ENCODE measurements at places on chromosomes 16 and 17.

DNA sequence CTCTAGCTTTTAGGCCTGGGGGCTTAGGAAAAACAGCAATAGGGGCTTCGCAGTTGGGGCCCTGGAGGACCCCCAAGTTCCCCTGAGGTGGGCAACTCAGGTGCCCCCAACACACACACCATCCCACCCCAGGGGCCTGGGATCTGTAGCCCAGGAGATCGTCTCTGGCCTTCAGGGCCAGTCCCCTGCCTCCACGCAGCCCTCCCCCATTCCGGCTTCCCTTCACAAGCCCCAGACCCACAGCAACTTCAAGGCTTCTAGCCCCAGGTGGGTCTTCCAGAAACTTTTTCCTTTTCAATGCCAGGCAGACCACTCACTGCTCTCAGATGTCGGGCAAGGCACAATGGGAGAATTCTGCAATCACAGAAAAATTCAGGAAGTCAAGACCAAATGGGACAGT lies 79.4 kb downstream of the C16orf78 start:
- no peak for DNase-seq

DNA sequence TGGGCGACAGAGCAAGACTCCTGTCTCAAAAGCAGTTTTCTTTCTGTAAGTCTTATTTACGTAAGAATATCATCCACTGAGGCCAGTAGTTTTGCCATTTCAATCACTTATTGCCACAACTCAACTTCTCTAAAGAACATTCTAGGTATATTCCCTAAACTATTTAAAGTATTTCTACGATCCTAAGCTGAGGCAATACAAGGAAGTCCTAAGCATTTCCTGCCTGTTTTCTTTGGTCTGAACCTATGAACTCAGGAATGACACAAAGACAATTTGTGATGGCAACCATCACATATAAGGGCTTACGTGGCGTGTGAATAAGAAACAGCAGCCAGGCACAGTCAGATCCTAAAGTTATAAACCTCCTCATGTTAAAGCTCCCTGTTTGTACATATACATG lies 14.2 kb downstream of the USP36 start:
- DNase-seq = no peak

DNA sequence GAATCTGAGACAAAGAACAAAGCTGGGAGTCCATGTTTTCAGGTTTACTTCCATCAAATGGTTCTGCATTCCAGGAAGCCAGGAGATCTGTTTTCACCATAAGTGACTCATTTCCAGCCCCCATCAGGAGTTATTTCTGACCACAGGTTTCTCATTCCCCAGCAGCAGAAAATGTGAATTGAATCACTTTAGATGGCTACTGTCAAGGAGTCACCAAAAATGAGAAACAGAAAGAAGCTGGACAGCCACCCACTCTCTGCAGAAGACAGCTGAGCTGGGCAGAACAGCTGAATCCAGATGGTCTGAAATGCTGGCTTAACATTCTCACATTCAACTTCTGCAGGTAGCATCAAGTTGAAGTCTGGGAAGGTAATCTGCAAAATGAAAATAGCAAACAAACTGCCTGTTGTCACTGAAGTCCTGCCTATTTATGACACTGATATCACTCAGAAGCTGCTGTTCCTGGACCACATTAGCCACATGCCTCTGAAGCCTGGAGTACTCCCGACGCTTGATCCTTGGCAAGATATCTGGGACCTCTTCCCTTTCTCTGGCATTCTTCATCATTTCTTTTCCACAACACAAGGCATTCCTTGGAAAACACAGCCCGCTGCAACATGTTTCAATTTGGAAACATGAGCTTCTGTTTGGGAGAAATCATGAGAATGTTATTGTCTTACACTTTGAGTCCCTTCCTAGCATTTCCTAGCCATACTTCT lies 15.3 kb downstream of the CCL11 start:
- peak; percentile 43 for DNase-seq

DNA sequence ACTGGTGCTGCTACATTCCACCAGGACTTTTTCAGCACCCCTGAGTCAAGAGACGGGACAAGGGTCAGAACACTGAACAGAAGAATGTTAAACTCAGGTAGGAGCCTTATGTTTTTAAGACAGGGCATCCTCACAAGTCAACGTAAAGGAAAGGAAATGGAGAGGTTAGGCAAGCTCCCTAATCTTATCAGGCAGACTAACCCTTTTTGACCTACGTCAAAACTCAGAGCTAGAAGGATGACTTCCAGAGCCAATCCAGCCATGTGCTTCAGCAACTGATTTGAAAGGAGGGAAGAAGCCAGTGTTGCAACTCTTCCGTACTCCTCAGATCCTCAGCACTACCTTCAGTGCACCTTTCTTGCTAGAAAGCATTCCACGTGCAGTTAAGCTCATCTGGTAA lies 46.8 kb downstream of the REXO5 start:
- no peak for DNase-seq

DNA sequence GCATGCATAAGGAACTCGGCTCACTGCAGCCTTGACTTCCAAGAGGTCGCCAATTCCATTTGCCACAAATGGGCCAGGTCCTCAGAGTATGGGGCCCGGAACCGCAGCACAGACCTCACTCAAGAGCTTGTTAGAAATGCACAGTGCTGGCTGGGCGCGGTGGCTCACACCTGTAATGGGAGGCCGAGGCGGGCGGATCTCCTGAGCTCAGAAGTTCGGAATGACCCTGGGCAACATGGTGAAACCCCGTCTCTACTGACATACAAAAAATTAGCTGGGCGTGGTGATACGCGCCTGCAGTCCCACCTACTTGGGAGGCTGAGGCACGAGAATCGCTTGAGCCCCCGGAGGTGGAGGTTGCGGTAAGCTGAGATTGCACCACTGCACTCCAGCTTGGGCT lies 19.6 kb upstream of the N4BP1 start:
- DNase-seq = peak; percentile 18

DNA sequence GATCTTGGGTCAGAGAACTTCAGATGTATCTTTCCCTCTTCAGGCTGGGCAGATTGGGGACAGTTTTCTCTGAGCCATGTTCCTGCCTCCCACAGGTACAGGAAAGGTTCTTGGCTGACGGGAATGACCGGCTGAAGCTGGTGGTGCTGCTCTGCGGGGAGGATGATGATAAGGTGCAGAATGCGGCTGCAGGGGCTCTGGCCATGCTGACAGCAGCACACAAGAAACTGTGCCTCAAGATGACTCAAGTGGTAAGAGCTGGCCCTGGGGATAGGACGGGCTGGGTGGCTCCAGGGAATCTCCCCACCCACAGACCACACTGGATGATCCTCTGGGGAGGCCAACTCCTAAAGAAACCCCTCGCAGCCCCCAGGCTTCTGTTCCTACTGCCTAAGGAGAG lies 10.9 kb downstream of the SLC35G3 start:
- no peak for DNase-seq

DNA sequence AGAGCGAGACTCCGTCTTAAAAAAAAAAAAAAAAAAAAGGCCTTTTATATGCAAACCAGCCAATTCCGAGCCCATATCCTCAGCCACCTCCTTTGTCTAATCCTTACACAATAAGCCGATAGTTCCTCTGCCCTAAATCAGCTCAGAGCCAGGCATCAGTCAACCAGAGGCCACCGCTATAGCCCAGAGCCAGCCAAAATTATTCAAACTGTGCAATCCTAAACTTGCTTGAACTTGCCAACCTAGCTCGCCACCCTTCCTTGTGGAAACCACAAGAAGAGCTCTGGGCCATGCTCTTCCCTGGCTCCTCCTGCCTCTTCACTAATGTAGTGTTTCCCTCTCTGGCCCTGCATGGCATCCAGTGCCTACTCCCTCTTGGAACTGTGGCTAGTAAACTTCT lies 17.7 kb downstream of the ITGAL start:
- DNase-seq = no peak

DNA sequence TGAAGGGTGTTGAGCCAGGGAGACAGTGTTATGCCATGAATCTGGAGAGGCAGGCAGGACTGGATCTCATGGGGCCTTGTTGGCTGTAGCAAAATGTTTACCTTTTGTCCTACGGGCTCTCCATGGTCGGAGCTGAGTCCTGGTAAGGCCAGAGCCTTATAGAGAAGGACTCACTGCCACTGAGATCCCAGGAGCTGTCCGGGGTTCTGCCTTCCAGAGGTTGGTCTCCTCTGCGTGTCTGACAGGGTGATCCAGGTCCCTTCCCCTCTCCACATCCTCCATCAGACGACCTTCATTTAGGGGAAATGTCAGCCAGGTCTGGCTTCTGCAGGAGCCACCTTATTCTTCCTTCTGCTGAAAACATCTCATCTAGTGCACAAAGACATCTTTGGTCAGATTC lies 285.2 kb upstream of the N4BP1 start:
- no peak for DNase-seq

GRCh38 chr17:2262135-2262587 lies 41.4 kb downstream of the SMG6 start:
- DNase-seq = no peak

- DNase-seq = peak; percentile 87
These were observed at the start of gene CCDC57 for GRCh38 chr17:82212331-82213250. TSS of gene CCDC57 (minus strand) at chr17:82212842. CDS start at chr17:82201944, 10,898 bp downstream.

DNA sequence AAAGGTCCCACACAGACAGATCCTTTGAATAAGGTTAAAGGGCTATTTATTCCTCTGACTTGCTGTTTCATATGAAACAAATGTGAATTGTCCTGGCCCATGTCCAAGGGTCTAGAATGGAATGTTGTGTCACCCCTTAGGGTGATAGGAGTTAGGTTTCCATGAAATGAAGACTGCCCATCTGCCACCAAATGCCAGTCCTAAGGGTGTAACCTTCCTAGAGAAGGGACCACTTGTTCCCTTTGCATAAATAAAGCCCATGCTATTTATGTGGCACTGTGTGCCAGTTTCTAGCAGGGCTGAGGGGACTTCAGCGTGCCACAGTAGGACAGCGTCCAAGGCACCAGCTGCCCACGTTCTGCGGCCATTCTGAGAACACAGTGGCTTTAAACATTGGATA lies 171.3 kb downstream of the ABCA8 start:
- no peak for DNase-seq

DNA sequence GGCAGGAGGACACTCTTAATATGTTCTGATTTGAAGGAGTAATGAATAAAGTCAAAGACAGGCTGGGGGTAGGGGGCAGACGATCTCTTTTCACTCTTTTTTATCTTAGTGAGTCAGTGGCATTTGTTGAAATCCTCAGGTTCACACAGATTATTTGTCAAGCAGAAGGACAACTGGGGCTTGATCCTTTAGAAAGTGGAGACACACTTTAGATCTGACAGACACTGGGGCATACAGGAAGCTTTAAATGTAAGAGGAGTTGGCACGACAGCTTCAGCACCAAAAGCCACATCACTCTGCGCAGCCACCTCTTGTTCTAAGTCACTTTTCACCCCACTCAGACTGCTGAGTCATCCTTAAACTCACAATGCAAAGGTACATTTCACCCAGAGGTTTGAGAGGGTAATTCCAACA lies 121.5 kb downstream of the STXBP4 start:
- DNase-seq = peak; percentile 23

DNA sequence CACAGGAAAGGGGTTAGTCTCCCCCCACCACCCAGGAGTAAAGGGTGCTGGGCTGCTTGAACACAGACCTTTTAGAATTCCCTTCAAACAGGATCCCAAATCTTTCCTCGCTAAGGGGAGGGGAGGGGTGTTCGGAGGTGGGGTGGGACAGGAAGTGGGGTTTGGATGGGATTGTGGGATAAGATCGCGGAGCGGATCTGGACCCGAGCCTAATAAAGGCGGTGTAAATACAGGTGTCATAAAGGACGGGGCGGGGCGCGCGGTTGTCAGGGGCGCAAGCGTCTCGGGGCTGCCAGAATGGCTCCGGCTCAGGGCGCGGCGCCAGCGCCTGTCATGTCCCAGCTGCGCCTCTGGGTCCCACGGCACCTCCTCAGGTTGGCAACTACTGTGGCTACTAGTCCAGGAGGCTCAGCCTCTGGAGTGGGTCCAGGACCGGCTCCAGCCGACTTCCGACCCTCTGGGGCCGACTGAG lies 59.8 kb upstream of the FBXO47 start:
- peak; percentile 85 for DNase-seq

GRCh38 chr16:53282975-53283946 lies 151.0 kb upstream of the RBL2 start:
- peak; percentile 69 for DNase-seq

GRCh38 chr16:65315081-65315780 lies 193.4 kb upstream of the CDH11 start:
- no peak for DNase-seq
